ENCODE measurements at places on chromosomes 7 and 10. TPM values are rescaled to one million over a fixed set of nuclear protein-coding genes. Genes with fewer than 3 reads are reported as not detected.
A peak's percentile ranks its signal among the peaks of the same experiment; 100 is the strongest.

The AKR1B15 gene
- total RNA-seq: not detected

The HOXA5 gene
- not detected for total RNA-seq

The COX19 gene
- total RNA-seq: 14.1 TPM

The FRMD4A gene
- 0.31 TPM for total RNA-seq

DNA sequence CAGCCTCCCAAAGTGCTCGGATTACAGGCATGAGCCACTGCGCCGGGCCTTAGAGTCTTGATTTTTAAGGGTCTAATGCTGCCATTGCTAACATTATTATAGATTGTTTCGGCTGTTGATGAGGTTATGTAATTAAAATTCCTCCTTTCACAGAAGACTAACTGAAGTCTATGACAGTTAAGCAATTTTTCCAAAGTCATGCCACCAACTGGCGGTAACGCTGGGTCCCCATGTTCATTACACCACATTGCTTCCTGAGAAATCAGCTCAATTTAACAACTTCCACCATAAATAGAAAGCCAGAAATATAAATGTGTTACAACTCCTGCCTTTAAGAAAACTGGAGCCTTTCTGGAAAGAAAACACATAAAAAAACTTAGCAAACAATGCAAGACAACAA is 3.5 kb downstream of the ERLIN1 start:
- no peak for DNase-seq
- H3K4me3 ChIP-seq: no peak overlapping the region
- H3K27ac ChIP-seq: no peak overlapping the region
- peaks cover 39% of the 10 kb centered on the region for H3K36me3 ChIP-seq

- H3K27me3 ChIP-seq: no peaks in the 10 kb centered on the region
- no peak for DNase-seq
- H3K36me3 ChIP-seq: no peaks in the 10 kb centered on the region
- no peak overlapping the region for H3K27ac ChIP-seq
These were observed 797.2 kb downstream of the TNS3 start for GRCh38 chr7:46784732-46785131.

DNA sequence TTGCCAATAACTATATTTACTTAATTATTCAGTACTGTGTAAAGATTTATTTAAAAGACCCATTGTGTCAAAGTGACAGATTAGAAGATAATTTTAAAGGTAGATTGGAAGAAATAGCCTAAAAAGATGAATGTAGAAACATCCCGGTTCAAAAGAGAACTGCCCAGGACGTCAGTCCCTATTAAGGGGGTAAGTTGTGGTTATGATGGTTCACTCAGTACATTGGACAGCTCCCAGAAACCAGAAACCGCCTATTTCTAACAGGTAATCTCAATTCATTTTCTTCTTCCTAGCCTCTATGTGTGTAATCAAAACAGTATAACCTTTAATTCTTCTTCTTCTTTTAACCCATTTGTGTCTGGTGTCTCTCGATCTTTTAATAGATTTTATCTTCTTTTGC is 1.5 kb upstream of the FERD3L start:
- peaks cover 20% of the 10 kb centered on the region for H3K27me3 ChIP-seq
- no peak overlapping the region for H3K4me3 ChIP-seq
- no peaks in the 10 kb centered on the region for H3K4me1 ChIP-seq
- no peak for DNase-seq
- no peak overlapping the region for H3K27ac ChIP-seq

- H3K4me1 ChIP-seq: peaks cover 11% of the 10 kb centered on the region
- no peak for DNase-seq
- no peaks in the 10 kb centered on the region for H3K27me3 ChIP-seq
- H3K36me3 ChIP-seq: no peaks in the 10 kb centered on the region
These were observed 266.3 kb downstream of the RPS24 start for GRCh38 chr10:78299851-78300468.

GRCh38 chr10:7872041-7872442 is 53.7 kb downstream of the TAF3 start:
- H3K4me1 ChIP-seq: peaks cover 20% of the 10 kb centered on the region
- H3K27ac ChIP-seq: no peak overlapping the region
- peak overlapping the region; percentile 57 for H3K4me3 ChIP-seq
- no peak for DNase-seq

Data from activated CD4-positive, alpha-beta memory T cell treated with anti-CD3 and anti-CD28 coated beads for 36 hours (primary cell).